ENCODE measurements at places on chromosomes 16 and 17.

GRCh38 chr16:48534601-48535340, 75.2 kb downstream of the N4BP1 start:
- DNase-seq: no peak

DNA sequence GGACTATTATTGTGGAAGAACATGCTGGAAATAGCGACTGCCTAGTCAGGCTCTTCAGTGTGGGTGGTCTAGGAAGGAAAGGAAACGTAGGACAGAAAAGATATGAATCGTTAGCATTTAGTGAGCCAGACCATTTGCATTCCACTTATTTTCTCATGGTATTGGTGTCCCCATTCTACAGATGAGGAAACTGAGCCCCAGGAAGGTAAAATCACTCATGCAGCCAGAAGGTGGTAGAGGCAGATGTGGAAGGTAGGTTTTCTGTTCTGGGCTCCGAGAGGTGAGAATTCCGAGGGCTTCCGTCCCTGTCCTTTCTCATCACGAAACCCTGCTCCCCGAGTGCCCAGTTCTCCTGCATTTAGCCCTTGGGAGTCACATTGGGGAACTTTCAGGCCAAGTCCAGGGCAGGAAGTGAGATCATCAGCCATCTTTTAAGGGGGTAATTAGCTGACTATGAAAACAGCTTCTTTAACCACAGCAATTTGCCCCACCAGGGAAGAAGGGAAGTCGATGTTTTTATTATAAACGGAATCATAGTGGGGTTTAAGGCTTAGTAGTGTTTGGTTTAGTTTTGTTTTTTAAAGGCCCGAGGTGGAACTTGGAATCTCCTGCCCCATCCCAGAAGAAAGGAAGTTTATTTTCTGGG, 110.7 kb upstream of the IRX3 start:
- DNase-seq: no peak

DNA sequence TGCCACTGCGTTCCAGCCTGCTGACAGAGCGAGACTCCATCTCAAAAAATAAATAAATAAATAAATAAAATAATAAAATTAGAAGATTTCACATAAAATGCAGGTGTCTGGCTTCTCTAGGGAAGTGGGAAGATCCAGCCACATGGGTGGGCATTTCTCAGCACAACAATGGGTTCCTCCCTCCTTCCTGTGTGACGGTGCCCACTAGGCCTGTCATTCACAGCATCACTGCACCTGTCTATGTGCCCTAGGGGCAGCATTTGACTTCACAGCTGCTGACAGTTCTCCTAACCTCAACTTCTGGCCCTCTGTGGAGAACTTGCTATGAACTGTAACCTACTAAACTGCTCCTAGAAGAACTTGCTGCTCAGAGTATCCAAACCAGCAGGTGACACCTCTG, 3.0 kb downstream of the ABHD15 start:
- DNase-seq: no peak

- DNase-seq: no peak
These were observed 7.8 kb downstream of the HOXB1 start for GRCh38 chr17:48523010-48523409.

- no peak for DNase-seq
These were observed 6.2 kb upstream of the PSMD3 start for GRCh38 chr17:39974433-39974832.

GRCh38 chr17:63819585-63820537, 7.4 kb upstream of the PSMC5 start:
- no peak for DNase-seq

DNA sequence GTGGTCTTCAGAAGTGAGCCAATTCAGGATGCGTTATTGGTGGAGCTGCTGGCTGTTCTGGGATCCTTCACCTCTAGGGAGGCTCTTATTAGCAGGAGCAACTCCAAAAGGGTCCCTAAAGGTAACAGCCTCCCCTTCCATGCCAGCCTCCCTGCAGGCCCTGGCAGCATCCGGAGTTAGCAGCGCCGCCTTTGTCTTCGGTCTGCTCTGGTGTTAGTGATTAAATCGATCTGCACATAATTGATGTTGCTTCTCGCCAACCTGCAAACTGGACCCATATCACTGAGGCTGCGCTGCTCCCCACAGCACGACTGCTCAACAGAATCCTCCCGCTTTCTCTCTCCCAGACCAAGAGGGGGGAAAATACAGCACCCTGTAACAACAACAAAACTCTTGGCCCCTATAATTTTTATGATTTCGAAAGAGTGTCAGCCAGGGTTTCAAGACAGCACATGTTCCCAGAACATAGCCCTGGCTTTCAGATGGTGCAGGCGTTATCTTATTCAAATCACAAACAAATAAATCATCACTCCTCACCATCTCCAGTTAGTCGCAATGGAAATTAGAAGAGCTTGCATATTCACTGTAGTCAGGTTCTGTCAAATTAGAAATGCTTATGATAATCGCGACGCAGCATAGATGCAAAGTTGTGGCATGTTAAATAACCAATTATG, 76.0 kb downstream of the IRX3 start:
- DNase-seq: no peak

GRCh38 chr17:65222214-65222738, 85.1 kb downstream of the RGS9 start:
- no peak for DNase-seq

DNA sequence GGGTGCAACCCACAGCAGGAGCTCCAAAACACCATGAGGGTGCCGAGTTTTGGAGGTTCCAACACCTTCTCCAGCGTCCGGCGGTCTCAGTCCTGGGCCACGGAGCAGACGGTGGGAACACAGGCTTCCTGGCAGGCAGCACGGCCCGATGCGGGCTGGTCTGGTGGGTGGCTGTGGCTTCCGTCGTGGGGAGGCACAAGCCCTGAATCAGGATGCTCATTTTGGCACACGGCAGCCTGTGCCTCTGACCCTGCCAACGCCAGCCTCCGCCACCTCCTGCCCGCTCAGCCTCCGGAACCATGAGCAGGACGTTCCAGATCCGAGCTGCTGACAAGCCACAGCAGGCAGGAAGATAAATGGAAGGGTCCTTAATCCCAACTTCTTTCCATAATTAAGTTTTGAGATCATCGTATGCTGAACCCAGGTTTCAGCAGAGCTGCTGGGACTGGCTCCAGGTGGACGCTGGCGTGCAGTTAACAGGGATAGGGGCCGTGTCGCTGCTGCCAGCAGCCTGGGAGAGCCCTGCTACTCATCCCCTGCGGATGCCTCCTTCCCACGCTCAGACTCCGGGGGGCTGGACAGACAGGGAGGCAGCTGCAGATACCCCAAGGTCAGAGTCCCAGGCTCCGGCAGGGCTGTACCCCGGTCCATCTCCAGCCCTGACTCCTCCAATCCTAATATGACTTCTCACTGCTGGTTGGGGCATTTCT, 136.6 kb downstream of the ENGASE start:
- DNase-seq: no peak

DNA sequence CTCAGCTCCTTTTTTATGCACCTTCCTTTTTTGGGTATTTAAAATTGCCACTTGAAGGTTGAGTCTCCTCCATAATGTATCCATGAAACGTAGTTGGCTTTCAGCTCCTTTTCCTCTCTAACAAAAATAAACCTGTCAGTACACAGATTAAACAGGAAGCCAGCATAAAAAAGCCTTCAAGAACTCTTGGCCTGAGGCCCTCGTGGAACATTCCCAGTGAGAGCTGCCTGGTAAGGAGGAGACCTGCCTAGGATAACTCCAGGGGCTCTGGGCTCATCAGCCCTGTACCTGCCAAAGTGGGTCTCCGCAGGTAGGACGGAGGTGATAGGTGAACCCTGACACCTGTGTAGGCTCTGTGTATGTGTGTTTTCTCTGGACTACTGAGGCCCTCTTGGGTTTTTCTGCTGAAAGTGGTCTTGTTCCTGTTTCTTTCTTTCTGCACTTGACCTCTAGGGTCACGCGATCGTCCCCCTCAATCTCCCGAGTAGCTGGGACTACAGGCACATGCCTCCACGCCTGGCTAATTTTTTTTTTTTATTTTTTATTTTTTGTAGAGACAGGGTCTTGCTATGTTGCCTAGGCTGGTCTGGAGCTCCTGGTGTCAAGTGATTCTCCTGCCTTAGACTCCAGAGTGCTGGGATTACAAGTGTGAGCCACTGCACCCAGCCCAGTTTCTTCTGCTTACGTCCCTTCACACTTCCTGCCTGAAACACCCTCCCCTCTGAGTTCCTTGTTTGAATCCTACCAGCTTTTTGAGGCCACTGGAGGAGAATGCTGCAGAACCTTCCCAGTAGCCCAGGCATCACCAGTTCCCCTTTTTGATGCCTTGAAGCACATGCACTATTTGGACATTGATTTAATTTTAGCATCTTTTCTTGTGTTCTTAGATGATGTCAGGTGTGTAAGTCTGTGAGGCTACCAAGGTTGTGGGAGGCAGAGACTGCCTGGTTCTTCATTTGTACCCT, 9.8 kb downstream of the PGS1 start:
- no peak for DNase-seq

DNA sequence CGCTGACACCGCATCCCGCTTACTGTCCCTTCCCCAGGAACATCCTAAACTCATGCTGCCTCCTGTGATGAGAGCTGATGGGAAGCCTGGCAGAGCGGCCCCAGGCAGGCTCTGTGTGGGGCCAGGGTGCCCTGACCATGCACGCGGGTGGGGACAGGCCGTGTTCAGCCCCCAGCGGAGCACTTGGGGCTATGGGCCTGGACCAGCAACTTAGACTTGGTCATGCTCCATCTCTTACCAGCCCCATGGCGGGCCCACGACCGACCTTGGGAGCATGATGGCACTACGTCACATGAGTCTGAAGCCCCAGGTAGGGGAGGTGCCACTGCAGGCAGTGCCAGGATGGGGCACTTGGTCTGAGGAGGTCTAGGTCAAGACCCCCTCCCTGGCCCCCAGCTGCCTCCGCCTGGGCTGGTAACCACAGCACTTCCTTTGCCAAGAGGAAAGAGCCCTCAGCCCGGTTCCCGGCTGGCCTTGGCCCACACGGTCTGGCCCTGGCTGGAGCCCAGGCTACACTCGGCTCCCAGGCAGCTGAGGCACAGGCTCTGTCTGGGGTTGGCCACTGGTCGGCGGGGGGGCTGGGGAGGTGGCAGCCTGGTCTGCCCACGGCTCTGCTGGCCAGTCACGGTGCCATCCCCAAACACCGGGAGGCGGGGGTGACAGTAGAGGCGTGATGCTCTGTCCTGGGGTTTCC, 25.7 kb downstream of the BAHCC1 start:
- DNase-seq: no peak

- no peak for DNase-seq
These were observed 176.4 kb upstream of the WSCD1 start for GRCh38 chr17:5893741-5894140.

GRCh38 chr17:80287806-80288567, 27.3 kb downstream of the RNF213 start:
- DNase-seq: no peak

- no peak for DNase-seq
These were observed 45.9 kb upstream of the CLEC19A start for GRCh38 chr16:19239511-19240155.

GRCh38 chr17:65000798-65001197, 55.7 kb downstream of the GNA13 start:
- no peak for DNase-seq

GRCh38 chr16:57721356-57722209, 14.0 kb upstream of the KATNB1 start:
- no peak for DNase-seq

DNA sequence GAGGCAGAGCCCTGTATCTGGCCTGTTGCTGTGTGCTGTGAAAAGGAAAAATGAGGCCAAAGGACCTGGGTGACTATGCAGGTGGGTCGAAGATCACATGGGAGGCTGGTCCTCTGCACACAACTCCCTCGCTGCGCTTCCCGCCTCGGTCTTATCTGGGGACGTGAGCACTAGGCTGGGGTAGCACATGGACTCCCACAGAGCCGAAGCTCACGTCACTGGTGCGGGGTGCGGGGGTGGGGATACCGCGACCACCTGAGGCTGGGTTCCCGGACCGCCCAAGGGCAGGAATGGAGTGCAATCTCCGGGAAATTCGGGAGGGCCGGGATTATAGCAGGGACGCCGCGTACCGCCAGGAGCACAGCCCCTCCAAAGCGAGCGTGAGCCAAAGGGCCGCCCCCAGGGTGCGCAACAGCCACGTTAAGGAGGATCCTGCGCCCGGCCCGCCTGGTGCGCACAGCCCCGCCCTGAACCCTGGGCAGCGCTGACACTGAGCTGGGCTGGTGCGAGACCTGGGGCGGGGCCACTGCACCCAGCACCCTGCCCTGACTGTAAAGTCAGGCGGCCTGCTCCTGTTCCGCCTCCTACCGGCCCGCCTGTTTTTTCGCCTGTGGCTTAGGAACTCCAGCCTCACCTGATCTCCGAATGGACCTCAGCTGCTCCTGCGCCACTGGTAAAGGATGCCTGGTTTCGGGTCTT, 4.8 kb downstream of the MT1A start:
- peak; percentile 68 for DNase-seq

GRCh38 chr17:42067371-42068091, 17.1 kb upstream of the C17orf113 start:
- DNase-seq: peak; percentile 69

DNA sequence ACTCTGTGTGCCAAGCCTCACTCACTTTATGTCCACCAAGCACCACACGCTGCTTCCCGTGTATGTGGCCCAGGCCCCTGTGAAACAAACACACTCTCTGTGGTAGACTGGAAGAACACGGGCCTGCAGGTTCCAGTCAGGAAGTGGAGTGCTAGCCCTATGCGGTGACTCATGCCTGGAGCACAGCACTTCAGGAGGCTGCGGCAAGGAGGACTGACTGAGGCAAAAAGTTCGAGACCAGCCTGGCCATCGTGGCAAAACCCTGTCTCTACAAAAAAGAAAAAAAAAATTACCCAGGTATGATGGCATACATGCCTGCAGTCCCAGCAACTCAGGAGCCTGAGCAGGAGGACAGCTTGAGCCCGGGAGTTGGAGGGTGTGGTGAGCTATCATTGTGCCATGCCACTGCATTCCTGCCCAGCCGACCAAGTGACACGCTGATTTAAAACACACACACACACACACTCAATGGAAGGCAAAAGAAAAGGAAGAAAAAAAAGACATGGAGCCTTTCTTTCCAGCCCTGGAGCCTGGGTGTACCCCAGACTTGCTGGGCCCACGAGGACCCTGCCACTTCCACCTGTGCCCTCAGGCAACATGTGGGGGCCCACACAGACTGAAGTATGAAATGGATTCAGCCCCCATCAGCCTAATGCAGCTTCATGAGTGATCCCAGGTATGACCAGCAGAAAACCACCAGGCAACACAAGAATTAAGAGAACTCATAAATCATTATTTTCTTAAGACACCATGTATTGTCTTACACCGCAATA, 126.6 kb downstream of the ANKRD11 start:
- DNase-seq: no peak

GRCh38 chr16:64215730-64216129, 906.1 kb downstream of the CDH11 start:
- DNase-seq: no peak

DNA sequence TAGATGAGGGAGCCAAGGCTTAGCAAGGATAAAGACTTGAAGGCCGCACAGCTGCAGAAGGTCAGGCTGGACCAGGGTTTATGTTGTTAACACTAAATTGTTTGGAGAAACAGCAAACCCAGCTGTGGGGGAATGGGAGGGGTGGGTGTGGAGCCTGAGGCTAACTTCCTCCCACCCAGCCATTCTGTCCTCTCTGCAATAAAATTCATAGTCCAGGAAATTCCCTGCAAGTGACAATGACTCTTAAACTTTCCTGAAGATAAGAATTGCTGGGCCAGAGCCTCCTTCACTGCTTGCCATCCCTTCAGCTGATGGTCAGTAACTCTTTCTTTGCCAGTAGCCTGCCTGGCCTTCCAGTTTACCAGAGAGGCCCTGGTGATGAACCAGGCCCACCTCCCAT, 19.4 kb upstream of the ATP5MC1 start:
- DNase-seq: no peak

GRCh38 chr17:29731589-29731929, 108.8 kb upstream of the CORO6 start:
- DNase-seq: no peak

- no peak for DNase-seq
These were observed 283.1 kb downstream of the SEC14L1 start for GRCh38 chr17:77423589-77424451.

Measured in stimulated activated CD4-positive, alpha-beta T cell treated with anti-CD3 and anti-CD28 coated beads, Interleukin-1b, Interleukin-23, amount 100 ng/mL, for 4 hours (primary cell).